ENCODE measurements at places on chromosomes 11 and 22. TPM values are rescaled to one million over a fixed set of nuclear protein-coding genes. Genes with fewer than 3 reads are reported as not detected.

MMP3 gene
- total RNA-seq, result not detected

MUC6 gene
- not detected for total RNA-seq

POU2F3 gene
- total RNA-seq, result not detected

RIBC2 gene
- 1.9 TPM for total RNA-seq

DGCR6 gene
- total RNA-seq, result 21.8 TPM

PGGHG gene
- total RNA-seq, result 11.9 TPM

PATE4 gene
- total RNA-seq, result not detected

GPHA2 gene
- not detected for total RNA-seq

JRKL gene
- total RNA-seq, result 10.3 TPM

APOL1 gene
- total RNA-seq, result 5.1 TPM

OOSP4A gene
- not detected for total RNA-seq

PANX2 gene
- total RNA-seq, result 55.0 TPM

CCDC81 gene
- 1.8 TPM for total RNA-seq

GGT5 gene
- 17.4 TPM for total RNA-seq

SCGB1A1 gene
- total RNA-seq, result not detected

CCDC157 gene
- 6.6 TPM for total RNA-seq

All from dorsolateral prefrontal cortex (tissue), 122 donors.